ENCODE measurements at places on chromosomes 4 and X.

GRCh38 chr4:101414496-101414895 lies 67.2 kb upstream of the PPP3CA start:
- no peak for DNase-seq
- peaks cover 19% of the 10 kb centered on the region for H3K36me3 ChIP-seq
- H3K4me3 ChIP-seq: no peak overlapping the region
- peaks cover 45% of the 10 kb centered on the region for H3K4me1 ChIP-seq
- H3K27me3 ChIP-seq: peaks cover 44% of the 10 kb centered on the region

DNA sequence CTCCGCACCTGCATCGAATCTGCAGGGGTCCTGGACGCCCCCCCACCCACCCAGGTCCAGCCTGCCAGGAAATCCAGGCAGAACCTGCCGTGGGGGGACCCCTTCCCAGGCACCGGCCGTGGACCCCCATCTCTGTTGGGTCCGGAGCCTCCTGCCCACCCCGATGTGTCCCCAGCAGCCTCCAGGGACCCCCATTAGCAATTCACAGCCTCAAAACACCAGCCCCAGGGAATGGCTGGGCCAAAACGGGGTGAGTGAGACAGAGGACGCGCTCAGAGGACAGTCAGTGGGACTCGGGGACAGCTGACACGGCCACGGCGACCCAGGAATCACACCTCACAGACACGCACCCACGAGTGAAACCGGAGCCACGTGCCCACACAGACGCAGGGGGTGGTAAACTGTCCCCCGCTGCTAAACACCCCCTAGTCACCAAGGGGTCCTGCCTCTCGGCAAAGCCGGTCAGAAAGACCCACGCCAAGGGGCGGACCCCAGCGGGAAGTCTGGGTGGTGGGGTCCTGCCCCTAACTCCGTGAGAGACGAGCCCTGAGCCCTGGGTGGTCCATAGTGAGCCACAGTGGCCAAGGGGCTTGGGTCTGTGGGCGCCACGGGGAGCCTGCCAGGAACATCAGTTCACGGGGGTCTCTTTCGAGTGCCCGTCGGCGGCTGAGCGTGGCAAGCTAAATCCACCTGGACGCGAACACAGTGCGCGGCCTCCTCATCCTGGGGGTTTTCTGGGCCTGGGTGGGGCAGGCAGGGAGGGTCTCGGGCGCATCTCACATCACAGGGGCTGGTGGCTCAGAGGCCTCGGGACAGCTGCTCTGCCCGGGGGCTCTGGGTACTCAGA lies 126.5 kb upstream of the NKX1-1 start:
- no peak for DNase-seq
- H3K36me3 ChIP-seq: no peaks in the 10 kb centered on the region
- H3K4me1 ChIP-seq: no peaks in the 10 kb centered on the region
- no peak overlapping the region for H3K27ac ChIP-seq
- no peak overlapping the region for H3K4me3 ChIP-seq

GRCh38 chrX:12439416-12439815 lies 301.1 kb downstream of the FRMPD4 start:
- no peaks in the 10 kb centered on the region for H3K36me3 ChIP-seq
- no peak for DNase-seq
- no peaks in the 10 kb centered on the region for H3K27me3 ChIP-seq
- no peak overlapping the region for H3K4me3 ChIP-seq
- H3K4me1 ChIP-seq: no peaks in the 10 kb centered on the region
- no peak overlapping the region for H3K27ac ChIP-seq

- no peak overlapping the region for H3K27ac ChIP-seq
- no peak for DNase-seq
- no peaks in the 10 kb centered on the region for H3K36me3 ChIP-seq
- peaks cover 8% of the 10 kb centered on the region for H3K4me1 ChIP-seq
- H3K4me3 ChIP-seq: no peak overlapping the region
Observed at GRCh38 chrX:101483705-101484104, 1.6 kb upstream of the ARMCX4 start.

DNA sequence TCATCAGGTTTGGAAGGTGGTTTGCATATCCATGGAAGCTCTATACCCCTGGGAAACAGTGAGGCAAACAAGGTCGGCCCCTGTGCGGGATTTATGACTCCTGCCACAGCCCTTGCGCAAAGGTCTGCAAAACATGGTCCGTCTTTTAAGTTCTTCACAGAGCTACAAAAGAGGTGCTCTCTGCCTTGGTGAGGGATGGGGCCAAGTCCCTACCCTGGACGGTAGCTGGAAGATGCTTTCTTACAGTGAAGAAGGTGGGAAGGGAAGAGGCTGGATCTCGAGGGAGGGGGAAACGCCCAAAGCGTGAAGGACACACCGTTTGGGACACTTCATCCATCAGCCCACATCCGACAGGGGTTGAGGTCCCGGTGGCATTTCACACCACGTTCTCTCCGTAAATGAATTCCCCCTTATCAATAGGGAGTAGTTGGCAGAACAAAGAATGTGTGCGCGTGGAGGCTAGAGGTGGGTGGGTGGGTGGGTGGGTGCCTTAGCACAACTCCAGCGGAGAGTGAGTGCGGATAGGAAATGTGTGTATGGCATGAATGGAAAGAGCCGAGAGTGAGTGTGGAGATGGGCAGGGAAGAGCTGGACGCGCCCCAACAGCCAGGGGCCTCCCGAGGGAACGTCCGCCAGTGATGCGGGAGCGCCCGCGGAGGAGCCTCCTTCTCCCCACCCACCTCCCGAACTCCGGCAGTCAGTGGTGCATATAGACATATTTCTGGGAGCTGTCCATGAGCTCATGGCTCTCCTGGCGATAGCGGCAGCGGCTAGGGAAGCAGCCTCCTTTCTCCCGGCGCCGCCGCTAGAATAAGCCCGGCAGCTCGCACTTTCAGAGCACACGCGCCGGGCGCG lies 68.3 kb downstream of the LARP7 start:
- DNase-seq: no peak
- peaks cover 59% of the 10 kb centered on the region for H3K27me3 ChIP-seq
- H3K27ac ChIP-seq: no peak overlapping the region
- H3K36me3 ChIP-seq: no peaks in the 10 kb centered on the region
- H3K4me1 ChIP-seq: peaks cover 20% of the 10 kb centered on the region

GRCh38 chrX:43456063-43456462 lies 200.0 kb upstream of the MAOA start:
- H3K4me3 ChIP-seq: no peak overlapping the region
- H3K27me3 ChIP-seq: no peaks in the 10 kb centered on the region
- H3K4me1 ChIP-seq: no peaks in the 10 kb centered on the region
- no peak overlapping the region for H3K27ac ChIP-seq
- no peaks in the 10 kb centered on the region for H3K36me3 ChIP-seq

DNA sequence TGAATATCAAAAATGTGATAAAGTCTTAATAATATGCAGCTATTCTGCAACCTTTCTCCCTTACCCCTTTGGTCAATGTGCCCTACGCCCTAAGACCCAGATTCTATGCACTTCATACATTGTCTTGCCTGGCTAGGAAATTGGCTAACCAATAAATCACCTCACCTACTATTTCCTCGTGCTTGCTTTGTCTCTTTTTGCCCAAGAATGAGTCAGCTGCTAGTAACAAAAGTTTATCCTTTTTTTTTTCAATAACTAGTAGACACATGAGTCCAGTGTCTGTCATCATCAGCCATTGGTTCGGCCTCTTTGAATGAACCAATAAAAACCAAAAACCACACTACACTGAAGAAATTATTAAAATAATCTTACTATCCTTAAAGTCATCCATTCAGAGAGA lies 387.1 kb downstream of the PPP3CA start:
- no peak overlapping the region for H3K4me3 ChIP-seq
- H3K27me3 ChIP-seq: peaks cover 8% of the 10 kb centered on the region
- H3K36me3 ChIP-seq: no peaks in the 10 kb centered on the region
- H3K27ac ChIP-seq: no peak overlapping the region

DNA sequence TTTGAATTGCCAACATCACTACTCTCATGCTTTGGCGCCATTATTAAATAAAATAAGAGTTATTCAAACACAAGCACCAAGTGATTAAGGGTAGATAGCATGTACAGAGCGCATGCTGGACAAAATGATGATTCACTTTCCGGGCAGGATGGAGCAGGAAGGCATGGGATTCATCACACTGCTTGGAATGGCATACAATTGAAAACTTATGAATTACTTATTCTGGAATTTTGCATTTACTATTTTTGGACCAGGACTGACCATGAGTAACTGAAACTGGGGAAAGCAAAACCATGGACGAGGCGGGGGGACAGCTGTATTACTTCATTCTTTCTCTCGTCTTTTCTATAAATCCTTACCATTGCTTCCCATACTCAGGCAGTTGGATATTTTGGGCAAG lies 28.5 kb upstream of the FGF5 start:
- peaks cover 7% of the 10 kb centered on the region for H3K27me3 ChIP-seq
- H3K27ac ChIP-seq: no peak overlapping the region
- DNase-seq: no peak
- no peaks in the 10 kb centered on the region for H3K36me3 ChIP-seq

GRCh38 chr4:121266982-121267381 lies 102.9 kb upstream of the TNIP3 start:
- peaks cover 4% of the 10 kb centered on the region for H3K27me3 ChIP-seq
- H3K4me3 ChIP-seq: no peak overlapping the region
- peaks cover 2% of the 10 kb centered on the region for H3K4me1 ChIP-seq
- H3K36me3 ChIP-seq: no peaks in the 10 kb centered on the region
- H3K27ac ChIP-seq: no peak overlapping the region

- peaks cover 31% of the 10 kb centered on the region for H3K36me3 ChIP-seq
- no peak overlapping the region for H3K27ac ChIP-seq
- no peak overlapping the region for H3K4me3 ChIP-seq
- no peak for DNase-seq
- no peaks in the 10 kb centered on the region for H3K4me1 ChIP-seq
Observed at GRCh38 chr4:16169490-16169889, 56.8 kb downstream of the TAPT1 start.

- peaks cover 37% of the 10 kb centered on the region for H3K36me3 ChIP-seq
- DNase-seq: peak; percentile 35
- no peak overlapping the region for H3K27ac ChIP-seq
- no peaks in the 10 kb centered on the region for H3K27me3 ChIP-seq
- H3K4me3 ChIP-seq: no peak overlapping the region
- H3K4me1 ChIP-seq: peaks cover 64% of the 10 kb centered on the region
Observed at GRCh38 chrX:19739683-19740082, 147.7 kb downstream of the SH3KBP1 start.

- no peaks in the 10 kb centered on the region for H3K36me3 ChIP-seq
- H3K27me3 ChIP-seq: no peaks in the 10 kb centered on the region
- no peak overlapping the region for H3K4me3 ChIP-seq
- H3K4me1 ChIP-seq: no peaks in the 10 kb centered on the region
- DNase-seq: no peak
- no peak overlapping the region for H3K27ac ChIP-seq
Observed at GRCh38 chrX:123348468-123348867, 164.4 kb downstream of the GRIA3 start.

DNA sequence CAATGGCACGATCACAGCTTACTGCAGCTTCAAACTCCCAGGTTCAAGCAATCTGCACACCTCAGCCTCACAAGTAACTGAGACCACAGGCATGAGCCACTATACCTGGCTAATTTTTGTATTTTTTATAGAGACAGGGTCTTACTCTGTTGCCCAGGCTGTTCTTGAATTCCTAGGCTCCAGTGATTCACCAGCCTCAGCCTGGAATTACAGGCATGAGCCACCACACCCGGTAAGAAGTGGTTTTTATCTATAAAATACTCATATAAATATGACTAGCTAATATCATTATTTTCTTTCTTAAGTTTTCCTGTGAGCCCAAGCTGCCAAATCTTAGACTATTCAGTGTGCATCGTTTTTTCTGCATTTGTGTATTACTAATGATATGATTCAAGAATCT lies 4.4 kb downstream of the SCFD2 start:
- no peak overlapping the region for H3K27ac ChIP-seq
- H3K27me3 ChIP-seq: no peaks in the 10 kb centered on the region
- peaks cover 26% of the 10 kb centered on the region for H3K36me3 ChIP-seq
- H3K4me3 ChIP-seq: no peak overlapping the region

DNA sequence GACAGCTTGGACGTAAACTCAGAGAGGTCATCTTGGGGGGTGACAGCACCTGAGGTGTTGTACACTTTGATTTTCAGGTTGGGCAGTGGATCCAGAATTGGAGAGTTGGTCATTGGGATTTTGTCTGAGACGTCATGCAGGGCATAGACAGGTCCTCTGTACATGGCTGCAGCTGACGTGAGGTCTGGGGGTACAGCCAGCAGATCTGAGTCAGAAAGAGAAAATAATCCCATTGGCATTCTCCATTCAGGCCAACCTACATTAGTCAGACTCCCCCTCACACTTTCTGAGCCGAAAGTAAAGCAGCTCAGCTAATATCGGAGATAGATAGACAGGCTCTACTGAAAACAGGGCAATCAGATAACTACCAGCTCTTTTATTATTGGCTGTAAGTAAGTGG lies 329.7 kb downstream of the UNC5C start:
- H3K27ac ChIP-seq: no peak overlapping the region
- H3K36me3 ChIP-seq: no peaks in the 10 kb centered on the region
- no peak overlapping the region for H3K4me3 ChIP-seq
- DNase-seq: no peak
- H3K27me3 ChIP-seq: no peaks in the 10 kb centered on the region

DNA sequence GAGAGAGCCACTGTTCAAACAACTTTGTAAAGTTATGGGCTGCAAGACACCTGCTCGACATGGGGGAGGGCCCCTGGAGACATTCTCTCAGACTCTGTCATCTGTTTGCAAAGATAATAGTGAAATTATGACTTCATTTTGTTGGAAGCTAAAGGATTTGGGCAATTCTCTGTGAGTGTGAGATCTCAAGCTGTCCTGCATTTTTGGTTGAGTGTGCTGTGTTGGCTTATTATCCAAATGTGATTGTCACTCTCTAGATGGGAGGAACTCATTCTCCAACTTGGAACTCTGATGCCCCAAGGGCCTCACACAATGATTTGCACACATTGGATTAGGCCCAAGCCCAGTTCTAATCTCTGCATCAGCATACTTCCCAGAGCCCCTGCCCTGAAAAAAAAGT lies 63.7 kb downstream of the STK32B start:
- H3K4me3 ChIP-seq: no peak overlapping the region
- H3K36me3 ChIP-seq: no peaks in the 10 kb centered on the region
- DNase-seq: no peak

DNA sequence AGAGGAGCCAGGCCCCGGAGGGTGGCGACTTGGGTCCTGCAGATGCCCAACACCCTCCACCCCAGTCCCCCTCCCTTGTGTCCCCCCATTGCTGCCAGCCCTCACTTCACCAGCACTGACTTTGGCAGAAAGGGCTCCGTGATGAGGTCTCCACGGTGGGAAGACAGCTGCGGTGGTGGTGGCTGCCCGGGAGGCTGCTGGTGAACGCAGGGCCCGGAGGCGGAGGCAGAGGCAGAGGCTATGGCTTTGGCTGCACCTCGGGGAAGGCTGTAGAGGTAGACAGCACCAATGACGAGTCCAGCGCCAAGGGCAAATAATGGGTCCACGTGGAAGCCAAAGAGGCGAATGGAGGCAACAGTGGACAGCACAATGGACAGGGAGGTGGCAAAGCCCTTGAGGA lies 6.8 kb downstream of the SLC35A2 start:
- peaks cover 15% of the 10 kb centered on the region for H3K36me3 ChIP-seq
- H3K27ac ChIP-seq: no peak overlapping the region
- H3K4me3 ChIP-seq: no peak overlapping the region

- no peaks in the 10 kb centered on the region for H3K36me3 ChIP-seq
- no peak overlapping the region for H3K4me3 ChIP-seq
- H3K27me3 ChIP-seq: no peaks in the 10 kb centered on the region
- no peak overlapping the region for H3K27ac ChIP-seq
Observed at GRCh38 chrX:84415140-84415539, 87.1 kb downstream of the HDX start.

- H3K4me1 ChIP-seq: no peaks in the 10 kb centered on the region
- H3K27me3 ChIP-seq: no peaks in the 10 kb centered on the region
- no peak for DNase-seq
- no peak overlapping the region for H3K27ac ChIP-seq
Observed at GRCh38 chr4:11628093-11628725, 199.5 kb upstream of the HS3ST1 start.

GRCh38 chr4:1763550-1764080 lies 29.5 kb upstream of the FGFR3 start:
- H3K4me1 ChIP-seq: no peaks in the 10 kb centered on the region
- peaks cover 23% of the 10 kb centered on the region for H3K27me3 ChIP-seq
- H3K27ac ChIP-seq: no peak overlapping the region
- DNase-seq: no peak

Data from activated CD4-positive, alpha-beta T cell treated with anti-CD3 and anti-CD28 coated beads, Interleukin-2, amount 10 ng/mL, durations not matched to agents 7 days and 5 days (primary cell).